ENCODE measurements at places on chromosomes 7 and 10.

DNA sequence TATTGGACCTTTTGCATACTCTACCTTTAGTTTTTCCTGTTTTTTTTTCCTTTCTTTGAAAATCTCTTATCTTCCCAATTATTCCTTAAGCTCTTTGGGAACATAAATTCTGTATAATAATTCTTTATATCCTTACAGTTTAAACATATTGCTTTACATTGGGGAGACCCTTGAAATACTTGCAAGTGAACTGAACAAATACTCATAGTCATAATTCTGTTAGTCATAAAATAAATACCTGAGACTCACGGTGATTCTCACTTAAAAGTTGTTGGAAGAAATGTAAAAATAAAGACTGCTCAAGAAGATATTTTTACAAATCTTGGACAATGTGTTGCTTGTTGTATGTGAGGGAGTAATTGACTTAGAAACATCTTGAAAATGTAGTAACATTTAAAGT is 515.2 kb upstream of the POT1 start:
- no peak for DNase-seq

DNA sequence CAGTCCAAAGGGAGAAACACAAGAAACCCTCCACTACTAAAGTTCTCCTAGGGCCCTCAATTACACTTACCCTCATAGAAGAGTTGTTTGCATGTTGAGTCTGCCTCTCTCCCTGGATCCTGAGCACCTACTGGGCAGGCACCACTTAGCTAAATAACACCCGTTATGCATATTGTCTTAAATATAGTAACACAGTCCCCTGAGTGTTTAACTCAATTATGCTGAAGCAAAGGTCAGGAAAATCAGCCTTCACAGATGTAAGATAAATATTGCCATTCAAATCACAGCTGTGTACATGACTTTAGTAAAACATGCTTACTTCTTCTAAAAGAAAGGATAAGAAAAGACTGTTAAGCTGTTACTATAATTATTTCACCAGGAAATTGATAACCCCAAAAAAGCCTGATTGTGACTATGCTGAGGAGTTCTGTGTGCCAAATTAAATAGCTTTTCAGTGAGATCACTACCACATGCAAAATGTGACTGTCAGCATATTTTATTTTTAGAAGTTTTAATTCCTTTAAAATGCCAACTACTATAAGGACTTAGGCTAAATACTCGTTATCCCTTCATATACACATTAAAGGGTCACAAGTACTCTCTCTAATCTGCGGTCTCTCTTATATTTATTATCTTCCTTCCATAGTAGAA is 733.9 kb upstream of the PHF14 start:
- no peak for DNase-seq

GRCh38 chr7:149459540-149460452 is 1.1 kb downstream of the ZNF777 start:
- DNase-seq = peak; percentile 22

DNA sequence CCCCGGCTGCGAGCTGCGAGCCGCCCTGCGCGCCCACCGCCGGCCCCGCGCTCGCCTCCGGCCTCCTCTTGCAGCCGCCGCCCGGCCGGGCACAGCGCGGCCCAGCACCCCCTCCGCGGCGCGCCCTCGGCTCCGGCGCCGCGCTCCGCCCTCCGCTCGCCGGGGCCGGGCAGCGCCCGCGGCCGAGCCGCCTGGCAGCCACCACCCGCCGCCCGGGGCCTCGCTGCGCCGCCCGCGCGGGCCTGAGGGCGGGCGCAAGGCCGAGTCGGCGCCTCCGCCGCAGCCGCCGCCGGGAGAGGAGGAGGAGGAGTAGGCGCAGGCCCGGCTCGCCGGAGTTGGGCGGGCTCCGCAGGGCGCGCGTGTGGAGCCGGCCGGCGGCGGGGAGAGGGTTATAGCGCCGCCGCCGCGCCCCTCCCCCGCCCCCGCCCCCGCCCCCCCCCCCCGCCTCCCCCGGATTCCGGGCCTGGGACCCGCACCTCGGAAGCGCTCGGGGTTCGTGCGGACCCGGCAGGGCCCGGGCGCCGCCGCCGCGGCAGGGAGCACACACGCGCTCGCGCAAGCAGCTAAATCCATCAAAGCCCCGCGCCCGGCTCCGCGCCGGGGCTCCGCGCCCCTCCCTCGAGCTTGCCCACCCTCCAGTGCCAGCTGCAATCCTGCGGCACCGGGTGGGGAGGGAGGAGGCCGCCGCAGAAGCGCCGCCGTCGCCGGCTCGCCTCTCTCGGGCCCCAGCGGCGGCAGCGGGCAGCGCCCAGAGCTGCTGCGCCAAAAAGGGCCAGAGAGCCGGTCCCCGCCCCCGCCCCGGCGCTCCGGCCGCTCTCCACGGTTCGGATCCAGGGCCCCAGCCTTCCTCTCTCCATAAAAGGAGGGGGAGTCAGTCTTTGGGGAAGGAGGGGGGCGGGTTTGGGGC is at the start of gene PDGFA:
PDGFA (minus strand) TSS at position 363 of the 907 bp plus-strand sequence. CDS start 845 bp downstream, outside the sequence.
- peak; percentile 63 for DNase-seq

GRCh38 chr7:69859342-69859741 is 261.1 kb downstream of the AUTS2 start:
- DNase-seq = no peak

DNA sequence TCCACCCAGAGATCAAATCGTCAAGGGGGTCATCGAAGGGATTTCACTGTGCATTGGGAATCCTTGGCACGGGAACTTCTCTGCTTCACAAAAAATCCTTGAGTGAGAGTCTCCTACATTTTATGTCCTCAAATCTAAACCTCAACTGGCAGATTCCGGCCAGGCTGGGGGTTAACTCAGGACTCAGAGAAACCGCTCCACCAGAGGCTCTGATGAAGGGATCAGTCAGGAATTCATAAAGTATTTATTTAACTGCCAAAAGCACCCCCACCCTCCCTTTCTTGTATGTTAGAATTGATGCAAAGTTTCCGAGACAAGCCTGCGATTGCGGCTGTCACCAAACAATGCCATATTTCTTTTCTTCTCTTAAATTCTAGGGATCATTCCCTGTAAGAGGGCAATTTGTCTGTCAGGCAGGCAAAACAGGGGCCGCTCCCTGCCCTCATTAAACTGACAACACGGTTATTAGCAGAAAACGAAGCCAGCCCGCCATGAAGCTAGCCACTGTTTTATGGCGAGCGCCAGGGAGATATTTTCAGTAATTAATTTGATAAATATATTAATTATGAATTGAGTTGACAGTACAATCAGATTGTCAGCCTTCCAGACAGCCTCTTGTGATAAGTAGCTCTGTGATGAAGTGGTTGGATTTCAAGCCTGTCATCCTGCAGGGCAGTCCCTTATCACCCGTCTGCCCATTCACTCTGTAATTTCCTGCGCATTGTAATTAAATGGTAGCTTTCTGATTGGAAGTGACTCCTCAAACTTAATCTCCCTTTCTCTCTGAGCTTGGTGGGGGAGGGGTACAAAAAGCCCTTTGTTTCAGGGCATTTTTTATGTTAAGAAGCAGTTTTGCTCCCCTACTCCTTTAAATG is 153.0 kb upstream of the GPR26 start:
- DNase-seq = no peak

GRCh38 chr10:11907914-11908313 is 84.8 kb downstream of the PROSER2 start:
- DNase-seq = no peak

DNA sequence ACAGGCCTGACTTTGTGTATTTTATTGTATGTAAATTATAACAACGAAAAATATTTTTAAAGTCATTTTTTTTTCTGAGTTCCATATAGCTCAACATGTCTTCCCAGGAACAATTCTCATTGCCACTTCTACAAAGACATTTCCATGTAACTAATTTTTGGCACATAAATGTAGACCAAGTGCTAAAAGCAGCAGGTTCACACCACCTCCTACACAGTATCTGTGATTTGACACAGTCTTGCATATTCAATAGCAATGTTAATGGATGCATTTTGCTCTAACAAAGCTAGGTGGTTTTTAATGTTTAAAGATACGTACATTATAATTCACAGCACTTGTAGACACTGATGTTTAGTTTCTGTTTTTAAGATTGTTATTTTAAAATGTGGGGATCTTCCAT is 346.5 kb downstream of the GPAM start:
- no peak for DNase-seq

GRCh38 chr10:79067241-79068202 is 1.2 kb upstream of the ZMIZ1 start:
- peak; percentile 82 for DNase-seq

DNA sequence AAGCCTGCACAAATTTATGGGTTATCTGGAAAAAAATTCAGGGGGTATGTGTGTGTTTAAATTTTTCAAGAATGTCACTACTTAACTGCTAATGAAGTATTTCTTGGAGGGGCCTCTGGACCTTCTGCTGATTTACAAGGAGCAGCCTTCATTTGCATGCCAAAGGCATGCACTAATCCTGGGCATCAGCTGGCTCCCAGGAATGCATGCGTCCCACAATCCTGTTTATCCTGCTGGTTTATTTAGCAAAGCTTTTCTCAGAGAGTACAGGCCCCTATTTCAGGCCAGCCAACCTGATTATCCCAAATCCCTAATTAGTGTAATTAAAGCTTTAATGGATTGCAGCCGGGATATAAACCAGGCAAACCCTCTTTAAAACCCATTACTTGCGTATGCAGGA is 170.4 kb downstream of the TAX1BP1 start:
- DNase-seq = peak; percentile 73

- peak; percentile 65 for DNase-seq
Measured at GRCh38 chr7:5429857-5430611, 6.4 kb upstream of the TNRC18 start.

DNA sequence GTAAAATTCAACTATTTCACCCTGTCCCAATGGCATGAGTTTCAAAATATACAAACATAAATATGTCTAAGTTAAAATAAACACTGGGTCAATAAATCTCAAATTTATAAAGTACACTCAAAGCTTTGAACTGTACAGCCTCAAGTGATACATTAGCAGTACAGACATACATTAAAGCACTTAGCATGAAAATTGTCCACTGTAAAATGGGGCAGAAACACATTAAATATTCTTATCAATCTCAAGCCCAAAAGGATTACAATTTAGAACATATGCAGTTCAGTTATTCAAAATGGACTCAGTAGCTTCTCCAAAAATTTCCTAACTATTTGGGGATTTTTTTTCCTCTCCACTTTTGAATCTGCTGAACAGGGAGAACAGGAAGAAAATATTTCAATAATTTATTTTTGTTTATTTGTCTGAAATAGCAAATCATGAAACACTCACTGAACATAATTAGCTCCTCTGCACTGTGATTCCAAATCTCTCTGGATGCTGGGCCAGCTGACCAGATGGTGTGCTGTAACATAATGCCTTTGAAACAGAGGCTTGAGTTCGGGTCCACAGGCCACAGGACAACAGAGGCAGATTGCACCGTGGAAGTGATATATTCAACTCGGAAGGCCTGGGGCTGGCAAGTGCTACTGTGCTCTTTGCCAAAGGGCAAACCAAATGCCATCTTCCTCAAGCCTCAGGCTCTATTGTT is 248.9 kb upstream of the LRRN3 start:
- DNase-seq = no peak

DNA sequence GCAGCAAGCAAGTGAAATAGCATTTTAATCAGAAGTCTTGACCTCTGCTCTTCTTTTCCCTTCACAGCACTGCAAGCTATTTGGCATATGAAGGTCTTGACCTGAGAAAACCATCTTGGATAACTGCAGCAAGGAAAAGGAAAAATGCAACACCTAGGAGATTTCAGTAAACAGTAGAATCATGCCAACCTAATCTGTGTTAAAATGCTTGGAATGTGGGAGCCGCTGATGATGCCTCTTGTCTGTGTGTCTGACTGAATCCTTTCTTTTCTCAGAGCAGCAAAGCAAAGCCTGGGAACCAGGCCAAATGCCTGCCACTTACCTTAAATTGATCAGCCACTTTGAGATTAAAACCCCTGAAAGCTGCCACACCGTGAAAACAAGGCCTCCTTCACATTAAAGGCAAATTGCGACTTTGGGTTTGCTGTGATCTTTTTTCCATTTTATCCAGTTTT is 80.4 kb upstream of the CDK6 start:
- DNase-seq = peak; percentile 74

GRCh38 chr10:85702768-85703167 is 663.8 kb downstream of the GRID1 start:
- no peak for DNase-seq

DNA sequence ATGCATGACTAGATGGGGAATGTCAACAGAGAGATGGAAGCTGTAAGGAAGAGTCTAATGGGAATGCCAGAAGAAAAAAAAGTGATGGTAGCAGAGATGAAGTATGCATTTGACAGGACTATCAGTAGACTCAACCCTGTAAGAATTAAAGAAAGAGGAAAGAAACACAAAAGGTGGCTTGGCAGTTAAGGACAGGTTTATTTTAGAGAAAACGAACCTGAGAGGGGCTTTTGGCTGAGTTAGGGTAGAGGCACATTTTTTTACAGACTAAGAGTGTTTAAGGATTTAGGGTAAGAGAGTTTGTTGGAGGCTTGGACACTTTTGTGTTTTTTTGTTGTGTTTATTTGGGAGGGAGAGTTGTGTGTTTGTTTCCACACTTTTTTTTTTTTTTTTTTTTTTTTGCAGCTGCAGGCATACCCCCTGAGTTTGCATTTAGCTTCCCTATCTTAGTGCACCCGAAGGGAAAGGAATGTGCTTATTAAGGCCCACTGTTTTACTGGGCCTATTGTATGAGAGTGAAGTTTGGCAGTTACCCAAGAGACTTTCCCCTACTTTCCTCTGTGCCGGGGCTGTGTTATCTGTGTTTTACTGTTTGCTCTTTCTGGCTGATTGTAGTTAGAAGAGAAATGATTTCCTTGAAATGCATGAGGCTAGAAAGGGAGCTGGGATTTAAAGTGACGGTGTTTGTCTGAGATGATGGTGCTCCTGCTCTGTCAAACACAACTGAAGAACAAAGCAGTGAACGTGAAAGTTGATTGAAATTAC is 32.0 kb downstream of the NPVF start:
- no peak for DNase-seq

GRCh38 chr7:50960621-50961310 is 178.1 kb upstream of the GRB10 start:
- DNase-seq = no peak

DNA sequence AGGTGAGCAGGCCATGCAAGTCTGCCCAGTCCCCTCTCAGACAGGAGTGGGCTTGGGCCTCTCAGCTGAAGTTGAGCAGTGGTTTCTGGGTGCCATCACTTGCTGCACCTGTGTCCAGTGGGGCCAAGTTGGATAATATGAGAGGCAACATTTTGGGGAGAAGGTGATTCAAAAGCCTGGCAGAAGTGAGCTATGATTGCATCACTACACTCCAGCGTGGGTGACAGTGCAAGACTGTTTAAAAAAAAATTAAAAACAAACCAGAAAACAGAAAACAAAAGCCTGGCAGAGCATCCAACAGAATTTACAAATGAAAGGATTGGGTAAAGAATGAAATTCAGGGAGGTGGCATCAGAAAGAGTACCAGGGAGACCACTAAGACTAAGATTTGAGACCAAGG is 121.5 kb upstream of the LAMB4 start:
- DNase-seq = no peak

- no peak for DNase-seq
Measured at GRCh38 chr10:58963723-58964124, 212.7 kb upstream of the PHYHIPL start.

DNA sequence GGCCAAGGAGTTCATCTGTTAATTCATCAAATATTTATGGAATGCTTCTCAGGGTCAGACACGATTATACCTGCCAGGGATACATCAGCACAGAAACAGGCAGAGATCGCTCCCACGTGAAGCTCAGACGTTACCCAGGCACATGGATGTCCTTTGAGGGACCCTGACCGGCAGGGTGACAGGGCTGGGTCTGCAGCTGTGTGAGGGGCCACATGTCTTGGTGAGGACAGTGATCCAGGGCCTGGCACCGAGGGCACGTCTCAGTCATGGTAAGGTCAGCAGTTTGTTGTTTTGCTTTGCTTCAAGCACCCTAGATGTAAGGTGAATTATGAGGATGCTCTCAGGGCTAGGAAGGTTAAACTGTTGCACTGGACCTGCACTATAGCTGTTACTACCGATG is 227.9 kb downstream of the WDR37 start:
- DNase-seq = no peak

GRCh38 chr10:50851884-50852671 is 33.3 kb downstream of the A1CF start:
- DNase-seq = no peak

Data from EL (cell line).